ENCODE measurements at places on chromosomes 6 and 20. TPM values are rescaled to one million over a fixed set of nuclear protein-coding genes. Genes with fewer than 3 reads are reported as not detected.

DSP gene
- total RNA-seq = 7.9 TPM

OR2H1 gene
- total RNA-seq = not detected

PI16 gene
- not detected for total RNA-seq

TINAG gene
- not detected for total RNA-seq

Data from A375 (cell line).